Naive B cell (primary cell): ENCODE measurements at places on chromosomes 5 and 9. TPM values are rescaled to one million over a fixed set of nuclear protein-coding genes. Genes with fewer than 3 reads are reported as not detected.

DNA sequence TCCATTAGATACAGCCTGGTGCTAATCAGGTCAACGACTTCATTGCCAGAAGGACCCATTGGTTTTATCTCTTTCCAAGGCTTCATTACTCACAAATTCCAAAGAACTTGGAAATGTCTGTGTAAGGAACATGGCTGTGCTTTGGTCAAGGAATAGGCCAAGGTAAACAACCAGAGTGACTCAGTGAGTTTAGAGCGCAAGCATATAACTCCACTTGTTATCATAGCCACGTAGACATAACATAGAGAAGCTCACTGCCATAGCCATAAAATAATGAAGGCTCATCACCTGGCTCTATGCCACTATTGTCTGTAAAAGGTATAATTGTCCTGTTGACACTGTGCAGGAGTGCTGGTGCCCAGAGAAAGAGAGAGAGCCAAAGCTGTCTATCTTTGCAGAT, 139.3 kb upstream of the PLCXD3 start:
- DNase-seq, result no peak

- no peak for DNase-seq
Observed at GRCh38 chr5:33582417-33582816, 141.7 kb downstream of the TARS1 start.

DNA sequence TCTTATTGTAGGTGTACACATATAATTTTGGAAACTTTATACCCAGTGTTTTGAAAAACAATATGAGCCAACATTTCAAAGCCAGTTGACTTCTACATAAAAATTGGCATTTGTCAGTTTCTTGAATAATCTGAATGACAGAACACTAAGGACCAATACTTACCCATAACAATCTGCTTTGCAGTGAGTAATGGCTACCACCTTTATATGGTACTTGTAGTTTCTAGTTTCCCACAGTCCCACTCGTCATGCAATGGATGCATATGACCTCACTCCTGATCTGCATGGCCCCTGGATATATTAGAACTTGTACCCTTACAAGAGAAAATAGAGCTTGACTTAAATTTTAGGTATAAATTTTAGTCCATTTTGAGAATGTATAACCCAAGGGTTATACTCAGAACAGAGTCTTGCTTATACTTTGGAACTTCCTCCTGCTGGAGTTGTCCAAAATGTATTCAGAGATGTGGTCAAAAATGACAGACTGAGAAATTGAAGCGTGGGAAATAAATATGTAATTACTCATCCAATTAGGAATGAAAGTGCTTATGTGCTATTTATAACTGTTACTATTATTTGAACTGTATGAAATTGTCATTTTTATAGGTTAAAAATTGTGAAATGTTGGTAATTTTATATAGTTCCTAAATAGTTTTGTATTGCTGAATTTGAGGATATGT, 19.5 kb downstream of the XRCC4 start:
- no peak for DNase-seq

DNA sequence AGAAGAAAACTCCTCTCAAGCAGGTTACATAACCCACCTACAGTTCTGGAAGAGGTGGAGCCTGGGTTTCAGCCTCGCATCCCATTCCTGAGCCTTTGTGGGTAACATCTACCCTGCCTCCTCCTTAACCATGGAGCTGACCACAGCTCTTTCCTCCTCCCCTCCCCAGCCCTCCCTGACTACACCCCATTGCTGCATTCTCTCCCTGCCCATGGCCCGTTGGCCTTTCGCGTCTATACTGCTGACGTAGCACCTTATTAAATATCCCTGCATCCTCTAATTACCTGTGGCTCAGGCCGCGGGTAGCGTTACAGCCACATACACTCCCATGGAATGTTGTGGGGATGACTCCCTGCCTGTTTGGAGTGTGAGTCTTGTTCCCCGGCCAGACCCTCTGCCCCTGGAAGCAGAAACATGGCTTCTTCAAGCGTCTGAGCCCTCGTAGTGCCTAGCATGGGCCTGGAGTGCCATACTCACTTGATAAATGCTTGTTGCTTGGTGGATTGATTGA, 72.8 kb downstream of the WWC1 start:
- no peak for DNase-seq

DNA sequence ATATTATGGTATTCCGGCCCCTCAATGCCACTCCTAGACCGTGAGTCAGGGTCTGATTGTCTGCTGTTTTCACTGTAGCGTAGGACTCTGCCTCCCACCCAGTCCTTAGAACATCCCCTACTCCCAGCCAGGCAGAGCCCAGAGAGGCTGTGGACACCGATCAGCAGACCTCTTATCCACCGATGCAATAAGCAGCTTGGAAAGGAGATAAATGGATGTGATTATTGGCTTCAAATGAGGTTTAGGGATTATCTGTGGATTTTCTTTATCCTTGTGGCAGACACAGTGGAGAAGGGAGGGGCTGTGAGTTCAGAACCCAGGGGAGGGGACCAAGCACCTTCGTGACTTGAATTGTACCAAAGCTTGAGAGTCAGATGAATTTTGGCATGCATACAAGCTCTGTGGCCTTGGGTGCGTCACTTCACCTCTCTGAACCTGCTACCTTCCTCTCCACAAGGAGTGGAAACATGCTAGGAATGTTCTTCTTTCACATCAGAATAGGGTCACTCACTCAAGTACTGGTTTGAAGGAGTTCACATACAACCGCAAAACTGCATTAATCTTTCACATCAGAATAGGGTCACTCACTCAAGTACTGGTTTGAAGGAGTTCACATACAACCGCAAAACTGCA, 83.1 kb upstream of the CPLX2 start:
- DNase-seq, result no peak

- peak; percentile 48 for DNase-seq
Observed at GRCh38 chr9:129626625-129627284, 792 bp downstream of the NTMT1 start.

DNA sequence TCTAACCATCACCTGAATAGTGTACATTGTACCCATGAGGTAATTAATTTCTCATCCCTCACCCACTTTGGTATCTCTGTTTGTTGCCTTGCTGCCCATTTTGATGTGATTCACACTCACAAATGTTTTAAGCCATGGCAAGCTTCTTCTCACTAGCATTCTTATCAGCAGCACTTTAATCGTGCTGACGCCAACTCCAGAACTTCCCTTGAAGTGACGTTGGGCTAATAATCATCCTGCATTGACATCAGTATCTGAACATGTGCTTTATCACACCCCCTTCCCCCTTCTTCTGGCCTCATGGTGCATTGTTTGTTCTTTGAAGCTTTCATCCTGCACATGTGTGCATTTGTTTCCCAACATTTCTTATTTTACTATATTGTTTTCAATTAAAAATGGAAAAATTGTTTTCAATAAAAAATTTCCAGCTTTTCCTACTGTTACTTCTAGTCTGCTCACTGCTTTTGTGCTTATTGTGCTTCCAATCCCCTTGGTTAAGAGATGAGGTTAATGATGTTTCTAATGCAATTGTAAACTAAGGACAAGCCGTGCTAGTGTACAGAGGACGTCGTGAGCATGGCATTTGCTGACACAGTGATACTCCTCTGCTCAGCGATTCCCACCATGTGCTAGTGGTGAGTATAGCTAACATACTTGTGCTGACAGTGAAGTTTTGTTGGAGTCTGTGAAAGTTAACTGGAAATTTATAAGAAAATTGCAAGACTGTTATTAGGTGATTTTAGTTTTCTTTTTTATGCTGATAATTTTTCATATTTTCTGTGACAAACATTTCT, 238.5 kb downstream of the KDM4C start:
- DNase-seq, result no peak

The TPPP gene
- not detected for polyA plus RNA-seq

The SPINK1 gene
- not detected for polyA plus RNA-seq

The TYRP1 gene
- not detected for polyA plus RNA-seq

The NUTM2G gene
- polyA plus RNA-seq, result not detected

The ZFR gene
- 103 TPM for polyA plus RNA-seq
